RPMI7951 (cell line): ENCODE measurements at places on chromosomes 11 and 22. TPM values are rescaled to one million over a fixed set of nuclear protein-coding genes. Genes with fewer than 3 reads are reported as not detected.

UCP3 gene
- total RNA-seq, result 0.10 and 0.60 TPM in 2 replicates

KCTD17 gene
- total RNA-seq, result 9.6 and 12.9 TPM in 2 replicates

EIF1AD gene
- 38.4 and 42.7 TPM in 2 replicates for total RNA-seq

ARHGEF17 gene
- total RNA-seq, result 9.1 and 9.4 TPM in 2 replicates

CRYBB3 gene
- not detected in 2 replicates for total RNA-seq

TBX10 gene
- not detected in 2 replicates for total RNA-seq

DRICH1 gene
- not detected in 2 replicates for total RNA-seq

CDC42BPG gene
- 0.20 TPM in 1 of 2 replicates, not detected in the other for total RNA-seq

FIBIN gene
- not detected in 2 replicates for total RNA-seq
